ENCODE measurements at places on chromosomes 13 and 19.

GRCh38 chr13:37753776-37754175, 115.8 kb downstream of the TRPC4 start:
- DNase-seq: no peak

- DNase-seq: no peak
Measured at GRCh38 chr19:45761714-45762113, 7.3 kb downstream of the SIX5 start.

- DNase-seq: no peak
Measured at GRCh38 chr13:77386880-77387606, 60.1 kb upstream of the MYCBP2 start.

DNA sequence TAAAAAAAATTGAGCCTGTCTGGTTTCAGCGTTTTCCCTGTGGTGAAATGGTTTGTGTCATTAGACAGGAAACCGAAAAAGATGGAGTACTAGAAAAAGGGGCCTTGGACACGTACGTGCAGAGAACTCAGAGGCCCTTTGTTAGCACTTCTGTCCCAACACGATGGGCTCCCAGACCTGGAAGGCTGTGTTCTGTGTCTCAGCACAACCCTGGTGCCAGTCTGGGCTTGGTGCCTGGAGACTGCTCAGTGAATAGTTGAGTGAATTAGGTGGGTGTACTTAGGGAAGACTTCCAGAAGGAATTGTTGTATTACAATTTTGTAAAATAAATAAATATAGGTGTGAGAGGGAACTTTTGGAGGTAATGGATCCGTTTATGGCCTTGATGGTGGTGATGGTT, 8.7 kb downstream of the ZNF71 start:
- DNase-seq: no peak

GRCh38 chr19:36488846-36489117, 579 bp downstream of the ZNF566 start:
- no peak for DNase-seq

GRCh38 chr13:66716538-66716937, 513.6 kb downstream of the PCDH9 start:
- no peak for DNase-seq

- DNase-seq: no peak
Measured at GRCh38 chr13:75013818-75014217, 468.2 kb downstream of the TBC1D4 start.

DNA sequence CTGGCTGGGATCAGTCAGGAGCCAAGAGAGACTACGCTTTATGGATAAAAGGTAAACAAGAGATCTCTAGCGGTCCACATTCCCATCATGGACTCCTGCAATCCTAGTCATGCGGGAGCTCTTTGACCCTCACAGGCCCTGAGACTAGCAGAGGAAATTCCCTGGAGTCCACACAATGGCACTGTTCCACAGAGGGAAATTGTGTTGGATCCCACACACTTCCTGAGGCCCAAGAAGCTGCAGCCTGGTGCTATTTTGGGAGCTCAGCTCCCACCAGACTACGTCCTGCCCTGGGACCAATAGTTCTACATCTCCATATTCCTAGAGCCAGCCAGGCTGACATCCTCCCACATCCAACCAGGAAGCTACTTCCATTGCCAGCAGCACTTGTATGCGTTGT, 2358.4 kb downstream of the PCDH9 start:
- DNase-seq: no peak

GRCh38 chr19:55646889-55647731, 902 bp upstream of the CCDC106 start:
- DNase-seq: no peak

DNA sequence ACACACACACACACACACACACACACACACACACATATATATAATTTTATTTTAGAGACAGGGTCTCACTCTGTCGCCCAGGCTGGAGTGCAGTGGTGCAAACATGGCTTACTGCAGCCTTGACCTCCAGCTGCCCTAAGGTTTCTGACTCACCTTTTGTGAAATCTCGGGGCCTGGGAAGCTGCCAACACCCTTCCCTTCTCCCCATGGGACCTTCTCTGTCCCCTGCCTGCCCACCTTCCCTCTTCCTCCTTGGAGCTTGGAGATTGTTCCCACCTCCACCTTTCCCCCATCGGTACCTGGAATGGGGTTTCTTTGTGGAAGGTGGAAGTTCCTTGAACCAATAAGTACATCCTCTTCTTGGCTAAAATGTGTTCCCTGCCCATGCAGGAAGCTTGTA, 6.3 kb downstream of the ARRDC5 start:
- no peak for DNase-seq

- no peak for DNase-seq
Measured at GRCh38 chr19:10379880-10380312, 476 bp downstream of the TYK2 start.

DNA sequence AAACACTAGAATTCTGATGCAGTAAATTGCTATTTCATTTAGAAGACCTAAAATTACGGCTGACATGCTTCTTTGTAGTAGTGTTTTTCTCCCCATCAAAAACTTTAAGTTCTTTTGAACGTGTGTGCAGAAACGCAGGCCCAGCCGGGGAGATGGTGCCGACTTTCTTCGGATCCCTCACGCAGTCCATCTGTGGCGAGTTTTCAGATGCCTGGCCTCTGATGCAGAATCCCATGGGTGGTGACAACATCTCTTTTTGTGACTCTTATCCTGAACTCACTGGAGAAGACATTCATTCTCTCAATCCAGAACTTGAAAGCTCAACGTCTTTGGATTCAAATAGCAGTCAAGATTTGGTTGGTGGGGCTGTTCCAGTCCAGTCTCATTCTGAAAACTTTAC, 98.3 kb downstream of the TNFRSF19 start:
- no peak for DNase-seq

Data from T-helper 22 cell (primary cell).